CD4-positive, alpha-beta T cell treated with Interferon alpha-2 for 1 hour (primary cell): ENCODE measurements at places on chromosomes 7 and 10.

DNA sequence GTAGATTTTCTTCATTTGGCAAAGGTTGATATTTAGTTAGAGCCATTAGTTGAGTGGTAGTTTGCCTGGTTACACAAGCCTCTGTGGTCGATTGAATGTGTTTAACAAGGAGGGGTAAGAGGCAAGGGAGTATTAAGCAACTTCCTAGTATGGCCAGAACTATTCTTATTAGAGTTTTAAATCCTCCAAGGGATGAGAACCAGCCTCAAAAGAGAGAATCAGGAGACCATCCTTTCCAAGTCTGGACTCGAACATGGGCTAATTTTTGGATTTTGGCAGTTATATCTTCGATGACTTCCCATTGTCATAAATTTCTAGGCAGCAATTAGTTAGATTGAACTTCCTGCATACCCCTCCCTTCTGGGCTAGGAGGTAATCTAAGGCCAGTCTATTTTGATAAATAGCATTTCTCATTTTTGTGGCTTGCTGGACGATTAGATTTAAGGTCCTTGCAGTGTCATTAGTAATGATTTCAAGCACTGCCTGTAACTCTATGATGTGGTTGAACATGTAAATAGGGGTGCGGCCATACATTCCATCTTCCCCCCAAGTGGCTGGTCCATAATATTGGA, 219.5 kb upstream of the KCND2 start:
- no peak for DNase-seq

DNA sequence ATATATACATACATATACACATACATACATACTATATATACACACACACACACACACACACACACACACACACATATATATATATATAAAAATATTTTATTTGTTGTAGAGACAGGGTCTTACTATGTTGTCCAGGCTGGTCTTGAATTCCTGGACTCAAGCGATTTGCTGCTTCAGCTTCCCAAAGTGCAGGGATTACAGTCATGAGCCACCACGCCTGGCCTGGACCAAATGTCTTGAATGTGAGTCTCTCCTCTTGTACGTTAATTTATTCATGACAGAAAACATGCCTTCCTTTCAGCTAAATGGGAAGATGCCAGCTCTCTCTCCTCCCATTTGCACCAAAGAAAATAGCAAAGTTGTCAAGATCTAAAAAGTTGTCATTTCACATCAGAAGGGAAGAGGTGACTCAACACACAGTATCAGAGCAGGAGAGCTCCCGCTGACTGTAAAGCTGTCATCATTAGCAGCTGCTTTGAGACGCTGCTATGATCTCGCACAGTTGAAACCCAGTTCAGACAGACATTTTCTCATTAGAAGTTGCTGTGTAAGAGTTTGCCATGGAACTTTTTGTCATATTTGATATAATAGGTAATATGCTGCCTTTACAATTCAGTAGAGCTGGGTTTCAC, 224.3 kb downstream of the SFMBT2 start:
- DNase-seq: no peak

GRCh38 chr10:11604865-11605650, 6.4 kb downstream of the USP6NL start:
- no peak for DNase-seq

GRCh38 chr7:17019106-17019505, 137.3 kb upstream of the AGR3 start:
- no peak for DNase-seq

GRCh38 chr10:71368643-71369042, 28.1 kb upstream of the CDH23 start:
- no peak for DNase-seq

DNA sequence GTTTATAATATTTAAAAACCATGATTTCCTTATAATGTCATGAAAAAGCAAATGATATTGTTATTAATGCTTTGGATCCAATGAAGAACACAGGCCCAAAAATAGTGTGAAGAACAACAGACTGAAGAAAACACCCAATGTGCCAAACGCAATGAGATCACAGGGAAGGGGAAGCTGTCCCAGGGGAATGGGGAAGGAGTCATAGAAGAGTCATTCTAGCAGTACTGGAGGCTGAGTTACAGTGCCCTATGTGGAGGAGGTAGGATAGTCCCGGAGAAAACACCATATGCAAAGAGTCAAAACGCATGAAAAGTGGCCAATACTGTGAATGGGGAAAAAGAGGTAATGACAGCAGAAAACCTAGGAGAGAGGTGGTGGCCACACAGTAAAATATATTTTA, 50.9 kb downstream of the TPK1 start:
- DNase-seq: no peak

GRCh38 chr7:96959135-96959534, 46.2 kb upstream of the DLX6 start:
- no peak for DNase-seq
